ENCODE measurements at places on chromosomes 11 and 22. TPM values are rescaled to one million over a fixed set of nuclear protein-coding genes. Genes with fewer than 3 reads are reported as not detected.

ADM2 gene
- 0.14 TPM for total RNA-seq

FBLN1 gene
- total RNA-seq = 587 TPM

HPX gene
- 2.9 TPM for total RNA-seq

CACNA1I gene
- 0.14 TPM for total RNA-seq

DNA sequence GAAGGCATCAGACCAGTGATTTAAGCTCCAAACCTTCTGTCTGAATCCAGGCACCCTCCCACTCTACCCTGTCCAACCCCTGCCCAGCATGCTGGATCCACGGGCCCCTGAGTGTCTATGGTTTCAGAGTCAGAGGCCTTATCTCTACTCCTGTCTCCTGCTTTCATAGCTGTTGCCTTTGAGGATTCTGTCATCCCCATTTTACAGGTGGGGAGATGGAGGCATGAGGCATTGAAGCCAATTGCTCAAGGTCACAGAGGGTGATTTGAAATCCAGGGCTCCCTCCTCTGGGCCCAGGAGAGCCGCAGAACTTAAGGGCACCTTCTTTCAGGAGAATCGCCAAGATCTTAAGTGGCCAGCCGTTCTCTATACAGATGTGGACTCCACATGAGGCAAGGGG is 3.1 kb downstream of the KCNJ4 start:
- DNase-seq = no peak

DNA sequence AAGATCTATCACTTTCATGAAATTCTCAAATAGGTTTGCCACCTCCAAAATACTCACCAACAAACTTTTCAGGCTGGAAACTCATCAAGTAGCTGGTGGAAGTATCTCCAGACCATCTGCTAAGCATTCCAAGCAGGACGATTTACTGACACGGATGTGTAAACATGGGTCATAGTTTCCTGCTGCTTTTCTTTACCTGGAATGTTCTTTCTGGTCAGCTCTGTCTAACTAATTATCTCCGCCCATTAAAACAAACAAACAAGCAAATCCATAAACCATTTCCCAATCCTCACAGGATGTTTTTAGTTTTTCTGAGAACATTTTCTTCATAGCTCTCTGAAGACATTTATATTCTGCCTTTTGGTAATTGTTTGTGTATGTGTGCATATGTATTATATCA is 397.0 kb downstream of the METTL15 start:
- DNase-seq = no peak

GRCh38 chr22:35542157-35542938 is 1.7 kb downstream of the RASD2 start:
- DNase-seq = no peak
